Left renal cortex interstitium (tissue), 4 donors: ENCODE measurements at places on chromosomes 13 and 19. TPM values are rescaled to one million over a fixed set of nuclear protein-coding genes. Genes with fewer than 3 reads are reported as not detected.

Gene BEST2
- polyA plus RNA-seq = not detected

Gene CACNG7
- polyA plus RNA-seq = 0.99 TPM

Gene FSD1
- polyA plus RNA-seq = 7.2 TPM

Gene B9D2
- 6.7 TPM for polyA plus RNA-seq

DNA sequence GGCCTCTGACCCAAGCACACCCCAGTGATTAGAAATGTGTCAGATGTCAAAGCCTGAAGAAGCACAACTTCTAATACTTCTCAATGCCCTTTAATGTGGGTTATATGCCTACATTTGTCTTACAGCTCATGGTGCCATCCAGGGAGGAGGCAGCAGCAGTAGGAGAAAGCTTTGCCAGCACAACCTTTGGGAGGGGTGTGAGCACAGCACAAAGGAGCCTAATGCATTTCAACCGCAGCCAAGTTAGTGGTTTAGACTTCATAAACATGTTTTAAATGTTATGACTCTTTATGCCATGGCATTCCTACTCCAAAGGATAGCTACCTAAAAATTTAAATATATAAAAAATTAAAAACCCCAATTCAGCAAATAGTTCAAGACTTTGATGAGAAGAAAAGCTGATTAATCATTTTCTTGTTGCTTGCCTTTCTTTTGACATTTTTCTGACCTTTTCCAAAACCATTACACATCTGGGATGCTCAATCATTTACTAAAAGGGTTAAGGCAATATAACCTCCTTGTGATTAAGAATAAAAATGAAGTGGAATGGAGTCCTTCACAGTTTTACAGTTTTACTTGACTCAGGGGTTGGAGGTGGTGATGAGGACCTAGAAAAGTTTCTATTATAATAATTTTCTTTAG is 142.7 kb downstream of the DLEU7 start:
- no peak for DNase-seq

DNA sequence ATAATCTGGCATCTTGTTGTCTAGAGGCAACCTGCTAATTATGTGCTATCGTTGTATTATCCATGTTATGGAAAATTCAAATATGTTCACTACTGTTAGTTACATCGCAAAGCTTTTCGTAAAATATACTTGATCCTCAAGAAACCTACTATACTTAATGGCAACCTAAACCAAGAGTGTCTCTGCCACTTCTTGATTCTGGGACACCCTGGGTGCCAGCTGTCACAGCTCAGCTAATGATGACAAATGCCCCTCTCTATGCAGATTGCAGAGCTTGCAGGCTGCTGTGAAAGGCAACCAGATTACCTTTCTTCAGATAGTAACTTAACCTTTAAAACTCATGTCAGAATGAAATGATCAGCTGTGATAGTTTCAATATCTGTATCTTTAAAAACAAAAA is 8.9 kb upstream of the MAB21L1 start:
- DNase-seq = no peak
